NCI-H2171 treated with DMSO at 0.1 percent for 48 hours (cell line): ENCODE measurements at places on chromosomes 12 and 14.
A peak's percentile ranks its signal among the peaks of the same experiment; 100 is the strongest.

DNA sequence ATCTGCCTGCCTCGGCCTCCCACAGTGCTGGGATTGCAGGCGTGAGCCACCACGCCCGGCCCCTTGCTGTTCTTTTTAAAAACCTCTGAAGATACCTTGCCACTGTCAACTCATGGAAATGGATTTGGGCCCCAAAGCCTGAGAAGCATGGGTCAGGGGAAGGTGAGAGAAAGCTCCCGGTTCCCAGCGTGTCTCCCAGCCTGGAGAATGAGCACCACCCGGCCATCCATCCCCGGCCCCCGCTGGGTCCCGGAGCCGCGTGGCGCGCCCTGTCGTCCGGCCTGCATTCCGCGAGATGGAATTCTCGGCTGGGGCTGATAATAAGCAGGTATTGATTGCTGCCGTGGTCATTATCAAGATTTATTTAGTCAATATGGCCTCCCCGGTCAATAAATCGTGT, 126.5 kb upstream of the MYL2 start:
- no peak for DNase-seq

- DNase-seq, result no peak
Measured at GRCh38 chr12:52918351-52918750, 13.5 kb upstream of the KRT8 start.

- no peak for DNase-seq
Measured at GRCh38 chr12:99137124-99137855, 492.2 kb downstream of the APAF1 start.

DNA sequence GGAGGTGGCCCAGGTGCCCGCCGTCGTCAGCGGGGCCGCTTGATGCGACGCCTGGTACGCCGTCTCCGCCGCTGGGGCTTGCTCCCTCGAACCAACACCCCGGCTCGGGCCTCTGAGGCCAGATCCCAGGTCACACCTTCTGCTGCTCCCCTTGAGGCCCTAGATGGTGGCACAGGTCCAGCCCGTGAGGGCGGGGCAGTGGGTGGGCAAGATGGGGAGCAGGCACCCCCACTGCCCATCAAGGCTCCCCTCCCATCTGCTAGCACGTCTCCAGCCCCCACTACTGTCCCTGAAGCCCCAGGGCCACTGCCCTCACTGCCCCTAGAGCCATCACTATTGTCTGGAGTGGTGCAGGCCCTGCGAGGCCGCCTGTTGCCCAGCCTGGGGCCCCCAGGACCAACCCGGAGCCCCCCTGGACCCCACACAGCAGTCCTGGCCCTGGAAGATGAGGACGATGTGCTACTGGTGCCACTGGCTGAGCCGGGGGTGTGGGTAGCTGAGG, 5.5 kb downstream of the LRP10 start:
- DNase-seq, result no peak

DNA sequence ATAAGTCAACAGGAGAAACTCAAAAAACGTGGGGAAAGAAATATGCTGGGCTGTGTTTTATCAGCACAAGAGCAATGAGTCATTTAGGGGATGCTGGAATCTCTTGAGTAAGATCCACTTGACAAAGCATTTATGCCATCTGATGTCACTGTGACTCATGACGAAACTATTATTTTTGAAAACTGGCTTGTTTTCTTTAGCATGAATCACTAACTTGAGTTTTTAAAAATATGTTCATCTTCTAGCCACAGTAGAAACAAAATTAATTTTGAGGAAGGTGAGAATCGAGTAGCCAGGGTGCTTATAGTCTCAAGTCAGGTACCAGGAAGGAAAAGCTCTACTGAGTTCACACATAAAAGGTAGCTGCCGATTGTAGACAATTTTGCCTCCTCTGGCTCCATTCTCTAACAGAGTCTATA, 456.2 kb upstream of the MGAT4C start:
- DNase-seq, result no peak

DNA sequence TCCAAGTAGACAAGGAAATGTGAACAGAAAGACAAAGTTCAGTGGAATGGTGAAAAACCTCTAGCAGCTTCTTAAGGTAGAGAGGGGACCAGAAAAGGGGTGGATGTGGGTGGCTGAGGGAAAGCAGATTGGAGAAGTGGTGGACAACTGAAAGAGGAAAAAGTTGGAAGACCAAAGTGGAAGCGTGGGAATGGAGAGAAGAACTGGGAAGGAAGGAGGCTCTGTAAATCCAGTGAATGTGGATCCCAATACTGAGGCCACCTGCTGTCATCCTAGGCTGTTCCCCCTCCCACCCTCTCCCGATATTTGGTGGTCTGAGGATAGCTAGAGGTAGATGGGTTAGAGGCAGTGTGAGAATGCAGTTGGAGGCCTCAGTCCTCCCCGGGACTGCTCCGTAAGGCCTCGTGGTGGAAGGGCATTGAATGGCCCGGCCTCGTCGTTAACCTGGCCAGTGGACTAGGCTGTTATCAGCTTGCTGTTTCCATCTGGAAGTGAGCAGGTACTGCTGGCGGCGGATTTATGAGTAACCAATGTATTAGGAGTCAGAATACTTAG, 822 bp upstream of the POU6F1 start:
- DNase-seq, result peak; percentile 28

- no peak for DNase-seq
Measured at GRCh38 chr14:99250636-99251208, 21.3 kb downstream of the BCL11B start.

GRCh38 chr12:52826611-52827498, 7.3 kb downstream of the KRT79 start:
- DNase-seq, result no peak

DNA sequence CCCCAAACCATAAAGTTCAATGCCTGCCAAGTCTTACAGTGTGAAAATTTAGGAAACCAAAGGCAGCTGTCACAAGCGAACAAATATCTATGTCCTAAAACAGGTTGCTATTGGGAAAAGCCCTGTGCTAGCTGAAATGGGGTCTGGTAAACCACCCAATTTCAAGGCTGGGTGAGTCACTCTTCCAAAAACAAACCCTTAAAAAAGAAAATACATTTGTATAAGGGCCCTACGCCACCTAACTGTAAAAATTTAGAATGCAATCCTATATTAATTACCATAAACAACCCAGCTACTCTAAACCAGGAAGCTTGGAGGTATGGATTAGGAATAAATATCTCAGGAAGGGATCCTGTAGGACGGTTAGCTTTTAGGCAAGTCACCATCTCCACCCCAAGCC, 32.1 kb downstream of the PRMT8 start:
- DNase-seq, result peak; percentile 43

- DNase-seq, result no peak
Measured at GRCh38 chr12:69921831-69922230, 96.8 kb downstream of the MYRFL start.

- no peak for DNase-seq
Measured at GRCh38 chr14:94768521-94769390, 1.2 kb downstream of the GSC start.

- no peak for DNase-seq
Measured at GRCh38 chr14:59057551-59057950, 130.9 kb upstream of the DAAM1 start.

GRCh38 chr12:130240831-130241590, 78.7 kb downstream of the FZD10 start:
- no peak for DNase-seq

DNA sequence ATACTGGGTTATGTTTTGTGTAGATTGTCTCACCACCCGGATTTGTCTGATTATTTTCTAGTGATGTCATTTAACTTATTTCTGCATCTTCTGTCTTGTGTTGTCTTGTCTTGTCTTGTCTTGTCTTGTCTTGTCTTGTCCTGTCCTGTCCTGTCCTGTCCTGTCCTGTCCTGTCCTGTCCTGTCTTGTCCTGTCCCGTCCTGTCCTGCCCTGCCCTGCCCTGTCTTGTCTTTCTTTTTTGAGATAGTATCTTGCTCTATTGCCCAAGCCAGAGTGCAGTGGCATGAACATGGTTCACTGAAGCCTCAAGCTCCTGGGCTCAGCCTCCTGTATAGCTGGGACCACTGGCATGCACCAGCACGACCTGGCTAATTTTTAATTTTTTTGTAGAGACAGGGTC, 25.6 kb downstream of the DERA start:
- no peak for DNase-seq

GRCh38 chr14:100297320-100298300, 8.6 kb downstream of the SLC25A29 start:
- no peak for DNase-seq

GRCh38 chr14:59186306-59186705, 2.2 kb upstream of the DAAM1 start:
- DNase-seq, result no peak

DNA sequence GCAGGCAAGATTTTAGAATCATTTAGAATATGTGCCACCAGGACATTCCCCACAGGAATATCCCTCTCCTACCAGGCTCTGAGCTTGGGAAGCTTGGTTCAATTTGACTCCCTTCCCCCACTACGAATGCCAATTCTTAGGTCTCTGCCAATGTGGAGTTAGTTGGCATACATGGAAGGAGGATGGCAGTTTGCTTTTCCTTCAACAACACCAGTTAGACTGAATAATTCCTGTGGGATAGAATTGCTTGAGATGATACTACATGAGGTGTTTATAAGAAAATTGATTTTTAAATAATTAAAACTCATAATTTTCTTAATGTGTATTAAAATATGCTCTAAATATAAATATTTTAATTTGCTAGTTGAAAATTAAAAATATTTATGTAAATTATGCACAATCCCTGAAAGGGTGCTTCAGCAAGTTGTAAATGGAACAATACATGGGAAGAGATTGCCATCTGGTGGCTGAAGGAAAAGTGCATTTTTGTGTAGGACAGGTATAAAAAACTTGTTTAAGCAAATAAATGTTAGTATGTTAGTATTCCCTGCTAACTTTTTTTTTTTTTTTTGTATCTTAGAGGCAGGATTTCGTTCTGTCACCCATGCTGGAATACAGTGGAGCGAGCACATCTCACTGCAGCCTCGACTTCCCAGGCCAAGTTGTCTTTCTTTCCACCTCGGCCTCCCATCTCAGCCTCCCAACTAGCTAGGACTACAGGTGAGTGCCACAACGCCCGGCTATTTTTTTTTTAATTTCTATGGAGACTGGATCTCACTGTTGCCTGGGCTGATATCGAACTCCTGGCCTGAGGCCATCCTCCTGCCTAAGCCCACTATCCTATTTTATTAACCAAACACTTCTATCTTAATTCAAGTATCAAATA, 25.8 kb upstream of the STRAP start:
- peak; percentile 17 for DNase-seq

GRCh38 chr14:85599939-85600338, 70.0 kb downstream of the FLRT2 start:
- DNase-seq, result no peak

DNA sequence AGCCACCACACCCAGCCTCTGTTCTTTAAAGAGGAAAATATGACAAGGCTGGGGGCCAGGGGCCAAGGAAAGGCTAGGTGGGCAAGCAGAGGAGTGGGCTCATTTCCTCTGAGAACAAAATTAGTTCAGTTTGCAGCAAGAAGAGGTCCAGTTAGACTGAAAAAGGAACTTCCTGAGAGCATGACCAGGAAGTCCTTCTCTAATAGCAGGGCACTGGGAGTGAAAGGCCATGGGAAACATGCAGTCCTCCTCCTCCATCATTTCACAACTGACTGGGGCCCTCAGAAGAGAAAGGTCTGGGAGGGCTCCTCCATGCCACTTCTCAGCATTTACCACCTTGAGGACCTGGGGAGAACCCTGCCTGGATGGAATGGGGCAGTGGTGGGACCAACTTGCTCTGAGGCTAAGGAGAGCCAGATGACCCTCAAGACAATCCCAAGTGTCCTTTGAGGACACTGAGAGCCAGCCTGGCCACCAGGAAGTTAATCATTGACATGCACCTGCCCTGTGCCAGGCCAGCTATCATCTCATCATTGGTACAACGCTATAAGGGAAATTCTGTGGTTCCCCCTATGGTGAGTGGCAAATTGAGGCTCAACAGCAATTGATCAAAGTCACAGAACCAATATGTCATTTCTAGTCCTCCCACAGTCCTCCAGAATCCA, 2.0 kb downstream of the AQP2 start:
- DNase-seq, result no peak

- DNase-seq, result no peak
Measured at GRCh38 chr12:19242581-19242980, 113.0 kb downstream of the PLEKHA5 start.

DNA sequence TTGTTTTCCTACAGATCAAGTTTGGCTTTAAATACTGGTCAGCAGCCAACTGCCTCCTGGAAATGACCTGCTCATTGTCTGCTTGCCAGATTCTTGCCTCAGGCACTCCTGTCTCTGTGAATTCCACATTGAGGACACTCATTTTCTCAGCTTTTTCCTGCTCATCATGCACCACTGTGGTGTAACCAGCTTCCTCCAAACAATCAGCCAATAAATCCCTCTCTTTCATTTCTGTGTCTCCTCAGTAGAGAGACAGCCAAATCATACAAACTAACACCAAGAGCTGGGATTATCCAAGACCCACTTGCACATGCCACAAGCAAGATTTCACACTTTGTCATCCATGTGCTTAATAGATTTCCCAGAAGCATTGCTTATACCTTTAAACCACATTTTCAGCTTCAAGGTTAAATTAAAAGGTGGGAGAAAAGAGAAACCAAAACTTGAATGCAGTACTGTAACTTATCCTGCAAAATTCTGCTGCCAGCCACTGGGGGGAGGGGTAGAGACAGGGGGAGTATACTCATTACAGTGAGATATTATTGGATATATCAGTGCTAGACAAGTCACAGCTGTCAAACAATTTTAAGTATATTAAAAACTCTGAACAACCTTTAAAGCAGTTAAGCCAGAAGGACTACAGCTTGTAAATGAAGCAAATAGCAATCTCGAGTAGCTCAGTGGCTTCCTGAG, 105.0 kb downstream of the PPP2R5E start:
- DNase-seq, result no peak

- no peak for DNase-seq
Measured at GRCh38 chr12:39606712-39607423, 12.7 kb downstream of the ABCD2 start.

- no peak for DNase-seq
Measured at GRCh38 chr14:38993981-38994380, 109.1 kb downstream of the SEC23A start.

DNA sequence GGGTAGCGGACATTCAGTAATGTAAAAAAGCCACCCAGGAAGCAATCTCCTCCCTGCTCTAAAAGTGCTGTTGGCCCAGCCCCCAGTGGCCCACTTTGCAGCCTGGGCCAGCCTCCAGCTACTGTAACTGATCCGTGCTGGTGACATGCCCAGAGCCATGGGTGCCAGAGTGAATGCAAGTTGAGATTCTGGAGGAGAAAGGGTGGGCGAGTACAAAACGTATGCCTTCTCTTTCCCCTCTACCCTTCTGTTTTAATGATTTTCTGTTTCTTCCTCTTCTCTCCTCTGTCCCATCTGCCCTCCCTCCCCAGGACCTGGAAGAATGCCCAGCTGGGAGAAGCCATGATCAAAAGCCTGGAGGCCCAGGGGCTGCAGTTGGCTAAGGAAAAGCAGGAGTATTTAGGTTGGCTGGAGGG, 16.9 kb downstream of the PLEKHD1 start:
- peak; percentile 97 for DNase-seq
